ENCODE measurements at places on chromosomes 1 and 21. TPM values are rescaled to one million over a fixed set of nuclear protein-coding genes. Genes with fewer than 3 reads are reported as not detected.
A peak's percentile ranks its signal among the peaks of the same experiment; 100 is the strongest.

DNA sequence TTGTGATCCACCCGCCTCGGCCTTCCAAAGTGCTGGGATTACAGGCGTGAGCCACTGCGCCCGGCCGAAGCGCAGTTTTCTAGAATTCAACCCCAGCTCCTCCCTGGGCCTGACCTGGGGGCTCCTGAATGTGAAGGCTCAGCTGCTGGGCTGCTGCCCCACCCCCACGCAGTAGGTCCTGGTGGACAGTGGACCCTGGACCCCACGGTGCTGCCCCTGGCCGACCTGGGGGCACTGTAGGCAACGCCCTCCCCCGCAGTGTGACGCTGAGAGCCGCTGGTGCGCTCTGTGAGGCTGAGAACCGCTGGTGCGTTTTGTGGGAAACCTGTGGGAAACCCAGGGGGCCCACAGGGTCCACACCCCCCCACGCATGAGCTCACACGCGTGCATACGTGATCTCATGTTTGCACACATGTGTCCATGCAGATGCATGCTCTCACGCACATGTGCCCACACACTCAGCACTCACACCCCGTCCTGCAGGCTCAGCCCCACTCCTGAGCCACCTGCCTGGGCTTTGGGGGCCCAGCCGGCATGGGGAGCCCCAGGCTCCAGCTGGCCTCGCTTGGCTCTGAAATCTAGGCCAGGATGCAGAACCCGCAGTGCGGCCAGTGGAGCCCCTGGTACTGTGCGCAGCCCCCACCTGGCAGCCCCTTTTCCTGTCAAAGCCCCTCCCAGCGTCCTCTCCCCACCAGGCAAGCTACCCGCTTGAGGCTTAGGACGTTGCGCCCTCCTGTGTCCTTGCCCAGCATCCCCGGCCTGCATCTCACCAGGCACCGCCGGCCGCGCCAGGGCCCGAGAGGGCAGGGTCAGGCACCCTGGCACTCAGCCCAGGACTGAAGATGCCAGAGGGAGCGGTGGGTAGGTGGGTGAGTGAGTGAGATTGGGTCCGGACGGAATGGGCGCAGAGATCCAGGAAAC is 67.7 kb downstream of the COL18A1 start:
- no peak for DNase-seq

GRCh38 chr1:220189750-220190347 is 82.4 kb downstream of the RAB3GAP2 start:
- no peak for DNase-seq

DNA sequence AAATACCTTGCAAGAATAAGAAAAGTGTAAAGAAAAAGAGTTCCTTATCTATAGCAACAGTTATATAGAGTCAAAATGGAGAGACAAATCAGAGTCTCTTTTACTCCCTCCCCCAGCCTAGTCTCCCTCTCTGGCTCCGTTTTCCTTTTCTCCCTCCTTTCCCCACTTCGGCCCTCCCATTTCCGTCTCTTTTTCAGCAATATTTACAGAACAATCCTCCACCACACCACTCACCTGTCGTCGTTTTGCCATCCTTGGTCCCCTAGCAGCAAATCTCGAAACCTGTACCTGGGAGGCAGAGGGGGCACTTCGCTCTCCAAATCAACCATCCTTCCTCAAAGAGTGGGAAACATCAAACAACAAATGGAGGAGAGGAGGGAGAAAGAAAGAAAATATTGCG is 259 bp downstream of the KCNT2 start:
- no peak for DNase-seq

DNA sequence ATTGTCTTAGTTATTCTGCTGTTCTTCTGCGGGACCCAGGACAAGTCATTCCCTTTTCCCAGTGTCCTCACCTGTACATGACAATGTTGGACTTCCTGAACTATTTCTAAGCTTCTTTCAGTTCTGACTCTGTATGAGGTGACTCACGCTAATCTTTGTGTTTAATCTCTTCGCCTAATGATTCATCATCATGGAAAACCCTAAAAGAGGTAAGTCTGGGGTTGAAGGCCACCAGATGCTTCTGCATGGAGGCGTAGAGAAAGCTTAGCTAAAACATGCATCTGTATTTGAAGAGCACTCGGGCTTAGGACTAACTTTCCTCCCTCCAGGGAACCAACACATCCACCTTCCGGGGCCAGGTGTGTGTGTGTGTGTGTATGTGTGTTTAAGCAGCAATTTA is 7.4 kb downstream of the SPRR5 start:
- no peak for DNase-seq

- no peak for DNase-seq
These were observed 50.2 kb downstream of the DENND1B start for GRCh38 chr1:197725044-197725443.

DNA sequence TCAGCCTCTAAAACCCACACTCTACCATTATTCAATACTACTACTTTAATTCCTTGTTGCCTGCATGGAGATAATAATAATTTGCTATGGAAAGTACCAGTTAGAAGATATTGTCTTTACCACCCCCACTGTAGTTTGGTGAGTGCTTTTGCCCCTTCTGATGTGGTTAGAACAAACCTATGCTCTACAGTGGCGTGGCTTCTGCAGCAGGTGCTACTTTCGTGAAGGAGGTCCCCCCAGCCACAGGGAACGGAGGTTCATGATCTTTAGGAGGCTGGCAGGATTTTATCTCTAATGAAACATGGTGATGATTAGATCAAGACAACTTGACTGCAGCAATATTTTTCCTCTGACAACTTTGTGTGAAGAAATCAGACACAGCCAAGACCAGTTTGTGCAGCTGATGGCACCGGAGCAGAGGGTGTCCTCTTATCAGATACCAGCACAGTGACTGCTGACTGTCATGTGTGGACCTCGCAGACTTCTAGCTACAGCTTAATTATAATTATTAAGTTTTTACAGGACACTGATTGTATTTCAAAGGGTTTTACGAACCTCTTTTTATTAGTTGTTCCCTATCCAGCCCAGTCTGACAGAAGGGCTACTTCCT is 10.7 kb upstream of the TCHH start:
- DNase-seq: no peak

DNA sequence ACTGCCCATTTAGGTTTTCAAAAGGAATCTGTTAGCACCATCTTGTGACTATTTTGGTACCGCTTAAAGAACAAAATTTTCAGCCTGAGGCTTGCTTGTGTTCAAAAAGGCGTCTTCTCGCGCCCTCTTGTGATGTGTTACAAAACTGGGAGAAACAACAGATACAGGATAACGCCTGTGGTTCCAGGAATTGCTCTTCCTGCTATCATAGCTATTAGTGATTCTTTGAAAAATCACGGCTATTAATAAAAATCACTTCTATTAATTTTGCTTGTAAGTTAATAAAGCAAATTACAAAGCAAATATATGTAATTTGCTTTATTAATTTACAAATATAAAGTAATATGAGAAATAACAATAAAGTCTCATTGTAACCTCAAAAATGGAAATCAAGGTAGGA is 82.2 kb upstream of the ABCD3 start:
- DNase-seq: no peak

- DNase-seq: no peak
These were observed 215.9 kb downstream of the NEGR1 start for GRCh38 chr1:72066431-72066830.

- DNase-seq: peak; percentile 68
These were observed 32.7 kb upstream of the WASF2 start for GRCh38 chr1:27522432-27523336.

DNA sequence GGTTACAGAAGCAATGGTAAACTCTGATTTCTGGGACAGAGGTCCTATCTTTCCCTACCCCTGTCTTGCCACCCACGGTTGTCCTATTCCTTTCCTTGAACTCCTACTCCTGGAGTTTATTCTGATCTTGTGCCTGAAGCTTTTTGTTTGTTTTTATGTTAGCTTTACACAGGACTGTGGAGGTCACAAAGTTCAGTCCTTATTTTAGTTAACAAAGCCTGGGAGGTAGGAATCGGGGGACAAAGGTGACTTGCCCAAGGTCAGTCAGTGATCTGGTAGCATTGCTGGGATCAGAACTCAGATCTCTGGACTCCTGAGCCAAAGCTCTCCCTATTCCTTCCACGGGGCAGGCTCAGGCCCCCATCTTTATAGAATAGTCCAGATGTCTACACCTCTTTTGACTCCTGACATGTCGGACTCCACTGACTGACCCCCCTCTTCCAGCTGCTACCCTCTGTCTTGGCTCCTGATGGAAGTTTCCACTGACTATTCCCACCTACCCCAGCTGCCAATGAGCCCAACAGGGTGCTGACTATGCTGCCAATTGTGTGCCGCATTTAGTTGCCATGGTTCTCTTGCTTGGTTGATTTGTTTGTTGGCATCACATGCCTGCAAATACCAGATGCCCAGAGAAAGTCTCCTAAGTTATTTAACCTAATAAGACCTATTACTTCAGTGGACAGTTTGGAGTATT is 9.9 kb downstream of the F5 start:
- no peak for DNase-seq

- no peak for DNase-seq
These were observed 55.9 kb downstream of the TOR3A start for GRCh38 chr1:179137617-179138255.

GRCh38 chr1:43316738-43317520 is 16.1 kb downstream of the TIE1 start:
- DNase-seq: no peak

- DNase-seq: no peak
These were observed 69.0 kb downstream of the PTGER3 start for GRCh38 chr1:70978623-70979022.

- DNase-seq: no peak
These were observed 170.8 kb downstream of the S1PR1 start for GRCh38 chr1:101407505-101408211.

GRCh38 chr1:48687282-48688045 is 89.2 kb downstream of the BEND5 start:
- no peak for DNase-seq

- DNase-seq: no peak
These were observed 5.3 kb upstream of the ADAMTS5 start for GRCh38 chr21:26972192-26972591.

DNA sequence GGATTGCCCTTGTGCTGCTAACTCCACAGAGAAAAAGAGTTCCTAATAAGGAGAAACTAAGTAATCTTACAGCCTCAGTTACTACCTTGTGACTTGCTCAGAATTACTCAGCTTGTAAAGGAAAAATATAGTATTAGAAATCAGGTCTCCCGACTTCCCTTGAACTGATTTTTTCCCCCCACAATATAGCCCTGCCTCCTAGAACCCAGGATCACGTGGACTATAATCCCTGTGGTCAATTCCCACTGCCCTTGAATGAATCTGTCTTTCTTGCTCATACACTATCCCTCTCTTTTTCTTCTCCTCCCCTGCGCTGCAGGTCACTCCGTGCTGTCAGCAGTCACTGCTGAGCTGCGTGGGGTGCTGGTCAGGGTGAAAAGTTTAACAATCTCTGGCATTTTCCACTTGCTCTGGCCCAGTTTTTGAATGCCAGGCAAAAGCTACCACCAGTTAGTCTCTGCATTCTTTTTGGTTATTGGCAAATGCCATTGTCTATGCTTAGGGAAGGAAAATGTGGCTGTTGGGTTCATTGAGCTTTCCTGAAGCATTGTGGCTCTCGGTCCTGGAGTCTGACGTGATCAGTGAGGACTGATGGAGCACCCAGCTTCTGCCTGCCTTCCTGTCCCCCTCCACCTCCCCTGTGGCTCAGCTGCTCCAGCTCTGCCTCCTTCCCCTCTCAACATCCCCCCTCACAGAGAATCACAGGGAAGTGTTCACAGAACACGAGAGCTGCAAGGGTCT is 1.9 kb upstream of the MYOC start:
- DNase-seq: no peak

- DNase-seq: no peak
These were observed 9.6 kb downstream of the BCAR3 start for GRCh38 chr1:93672069-93672468.

- DNase-seq: no peak
These were observed 148.6 kb downstream of the TIAM1 start for GRCh38 chr21:31195334-31196015.

- DNase-seq: peak; percentile 68
These were observed 8.5 kb downstream of the FBXO2 start for GRCh38 chr1:11645670-11646265.

DNA sequence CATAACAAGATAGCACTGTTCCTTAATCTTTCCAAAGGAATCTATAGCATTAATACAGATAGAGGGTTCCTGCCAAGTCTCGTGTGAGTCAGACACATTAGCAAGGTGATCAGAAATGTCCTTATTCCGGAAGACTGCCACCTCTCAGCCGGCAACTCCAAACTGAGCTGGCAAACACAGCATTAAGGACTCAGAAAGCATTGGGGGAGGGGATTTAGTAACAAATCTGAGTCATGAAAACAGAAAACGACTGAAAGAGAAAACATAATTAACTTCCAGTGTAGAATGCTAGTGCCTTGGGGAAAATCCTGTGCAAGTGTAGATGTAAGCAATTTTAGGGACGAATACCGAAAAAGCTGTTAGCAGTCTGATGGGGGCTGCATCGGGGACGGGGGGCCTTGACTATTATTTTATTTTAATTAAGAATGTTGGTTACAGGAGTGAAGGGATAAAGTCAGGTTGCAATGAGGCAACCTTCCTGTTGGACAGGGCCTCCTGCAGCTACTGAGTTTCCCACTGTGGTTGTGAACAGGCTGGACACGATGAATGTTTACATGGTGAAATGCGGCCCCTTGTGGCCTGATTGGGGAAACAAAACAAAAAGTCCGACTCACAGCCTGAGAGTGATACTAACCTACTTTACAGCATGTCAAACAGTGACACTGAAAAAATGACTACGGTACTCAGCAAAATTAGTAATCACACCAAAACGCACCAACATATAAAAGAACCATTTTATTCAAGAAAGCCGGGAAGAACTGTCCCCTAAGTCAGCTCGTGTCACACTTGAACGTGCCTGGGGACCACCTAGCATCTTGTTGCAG is 20.7 kb downstream of the MIS18A start:
- DNase-seq: no peak

The MYOG gene
- total RNA-seq: not detected

The MYOCOS gene
- 0.14 TPM for total RNA-seq

The CELSR2 gene
- total RNA-seq: 4.3 TPM

The TNFRSF25 gene
- total RNA-seq: 88.0 TPM

The IRF6 gene
- not detected for total RNA-seq

The GBP7 gene
- total RNA-seq: not detected

The GBP4 gene
- total RNA-seq: 14.3 TPM

The SERPINC1 gene
- not detected for total RNA-seq

The SUSD4 gene
- total RNA-seq: 0.34 TPM

The MAP10 gene
- 3.2 TPM for total RNA-seq

The MIXL1 gene
- total RNA-seq: not detected

The TOMM20 gene
- 118 TPM for total RNA-seq

The TTC34 gene
- total RNA-seq: 0.94 TPM
